Right cardiac atrium (tissue), 5 donors: ENCODE measurements at places on chromosomes 16 and 17. TPM values are rescaled to one million over a fixed set of nuclear protein-coding genes. Genes with fewer than 3 reads are reported as not detected.

The OR4D2 gene
- total RNA-seq = not detected

DNA sequence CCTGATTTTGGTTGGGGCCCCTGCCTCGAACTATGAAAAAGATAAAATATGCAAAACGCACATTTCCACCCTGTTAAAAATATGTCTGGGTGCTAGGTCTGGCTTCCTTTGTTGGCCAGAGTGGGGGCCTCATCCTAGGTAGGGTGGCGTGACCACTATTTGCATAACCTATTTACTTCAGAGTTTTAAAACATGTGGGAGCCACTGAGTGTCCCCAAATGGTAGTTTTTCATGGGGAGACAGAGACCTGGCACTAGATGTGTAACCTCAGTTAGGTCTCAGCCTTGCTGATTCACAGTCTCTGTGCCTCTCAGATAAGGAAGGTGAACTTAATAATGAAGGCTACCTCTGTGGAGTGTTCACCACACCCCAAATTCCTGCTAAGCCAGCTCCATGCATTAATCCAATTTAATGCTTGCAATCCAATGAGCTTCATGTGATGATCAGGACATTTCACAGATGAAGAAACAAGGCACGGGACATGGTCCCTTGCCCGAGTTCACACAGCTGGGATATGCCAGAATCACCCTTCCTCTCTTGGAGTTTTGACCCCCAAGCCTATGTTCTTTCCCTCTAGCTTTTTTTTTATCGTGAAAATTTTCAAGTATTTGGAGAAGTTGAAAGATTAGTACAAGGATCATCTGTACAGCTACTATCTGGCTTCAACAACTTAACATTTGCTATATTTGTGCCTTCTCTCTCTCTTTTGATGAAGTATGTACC lies 103.4 kb downstream of the IRF8 start:
- DNase-seq = no peak

DNA sequence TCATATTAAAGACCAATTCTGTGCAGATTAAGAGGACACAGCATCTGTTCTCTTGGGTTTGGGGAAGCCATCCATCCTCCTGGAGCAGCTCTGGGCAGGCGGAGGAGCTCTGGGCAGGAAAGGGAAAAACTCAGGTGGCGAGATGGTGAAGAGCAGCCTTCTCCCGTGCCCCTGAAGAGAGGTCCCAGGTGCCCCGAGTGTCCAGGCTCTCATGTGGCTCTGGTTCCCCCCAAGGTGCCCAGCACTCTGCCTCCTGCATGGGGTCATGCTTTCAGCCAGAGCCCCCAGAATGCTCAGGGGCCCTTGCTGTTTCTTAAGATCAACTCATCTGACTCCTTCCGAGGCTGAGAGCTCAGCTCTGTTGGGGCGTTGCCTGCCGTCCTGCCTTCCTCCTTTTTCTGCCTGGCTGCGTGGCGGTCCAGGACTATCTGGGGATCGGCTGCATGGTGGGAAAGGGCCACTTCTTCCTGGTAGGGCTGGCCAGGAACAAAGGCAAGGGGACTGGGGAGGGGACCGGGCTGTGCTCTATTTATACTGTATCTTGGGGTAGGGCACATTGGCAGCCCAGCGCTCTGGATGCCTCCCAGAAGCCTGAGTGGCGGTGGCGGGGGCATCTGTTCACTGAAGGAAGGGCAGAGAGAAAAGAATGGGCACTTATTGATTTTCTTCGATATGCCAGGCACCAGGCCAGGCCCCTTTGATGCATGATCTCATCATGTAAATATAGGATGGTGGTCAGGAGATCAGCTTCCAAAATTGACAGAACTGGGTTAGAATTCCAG lies 103.2 kb upstream of the SDK2 start:
- DNase-seq = no peak

DNA sequence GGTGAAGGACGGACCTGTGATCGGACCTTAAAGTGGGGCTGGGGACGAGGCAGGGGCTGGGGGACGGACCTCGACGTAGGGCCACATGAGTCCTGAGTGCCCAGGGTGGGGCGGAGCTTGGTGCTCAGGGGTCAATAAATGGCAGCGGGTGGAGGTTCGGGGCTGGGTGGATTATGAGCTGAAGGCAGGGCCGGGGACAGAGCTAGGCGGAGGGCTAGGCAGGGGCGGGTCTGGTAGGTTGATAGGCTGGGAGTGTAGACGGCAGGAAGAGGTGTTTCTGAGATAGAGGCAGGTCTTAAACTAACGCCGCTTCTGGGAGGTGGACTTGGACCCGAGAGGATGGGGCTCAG lies 733 bp downstream of the CHRNB1 start:
- DNase-seq = no peak
